Kidney glomerular epithelial cell (primary cell): ENCODE measurements at places on chromosomes 2 and 18.

DNA sequence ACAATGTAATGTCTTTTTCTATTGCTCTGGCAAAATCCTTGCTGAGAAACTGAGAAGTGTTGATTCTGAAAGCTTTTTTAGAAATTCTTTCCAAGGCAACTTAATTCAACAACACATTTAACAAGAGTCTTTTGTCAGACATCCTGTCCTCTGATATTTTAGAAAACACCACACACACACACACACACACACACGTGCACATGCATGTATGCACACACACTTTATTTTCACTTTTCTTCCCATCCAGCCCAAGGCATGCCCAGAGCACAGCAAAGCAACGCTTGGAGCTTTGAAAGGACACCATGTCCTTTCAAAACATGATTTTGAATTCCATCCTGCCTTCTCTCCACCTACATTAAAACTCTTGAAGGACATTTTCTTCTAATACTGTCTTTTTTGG, 116.1 kb downstream of the ATL2 start:
- no peak for DNase-seq

- DNase-seq: no peak
Measured at GRCh38 chr18:43855376-43855775, 578.1 kb upstream of the SYT4 start.

GRCh38 chr2:120964819-120965218, 229.2 kb downstream of the GLI2 start:
- no peak for DNase-seq

DNA sequence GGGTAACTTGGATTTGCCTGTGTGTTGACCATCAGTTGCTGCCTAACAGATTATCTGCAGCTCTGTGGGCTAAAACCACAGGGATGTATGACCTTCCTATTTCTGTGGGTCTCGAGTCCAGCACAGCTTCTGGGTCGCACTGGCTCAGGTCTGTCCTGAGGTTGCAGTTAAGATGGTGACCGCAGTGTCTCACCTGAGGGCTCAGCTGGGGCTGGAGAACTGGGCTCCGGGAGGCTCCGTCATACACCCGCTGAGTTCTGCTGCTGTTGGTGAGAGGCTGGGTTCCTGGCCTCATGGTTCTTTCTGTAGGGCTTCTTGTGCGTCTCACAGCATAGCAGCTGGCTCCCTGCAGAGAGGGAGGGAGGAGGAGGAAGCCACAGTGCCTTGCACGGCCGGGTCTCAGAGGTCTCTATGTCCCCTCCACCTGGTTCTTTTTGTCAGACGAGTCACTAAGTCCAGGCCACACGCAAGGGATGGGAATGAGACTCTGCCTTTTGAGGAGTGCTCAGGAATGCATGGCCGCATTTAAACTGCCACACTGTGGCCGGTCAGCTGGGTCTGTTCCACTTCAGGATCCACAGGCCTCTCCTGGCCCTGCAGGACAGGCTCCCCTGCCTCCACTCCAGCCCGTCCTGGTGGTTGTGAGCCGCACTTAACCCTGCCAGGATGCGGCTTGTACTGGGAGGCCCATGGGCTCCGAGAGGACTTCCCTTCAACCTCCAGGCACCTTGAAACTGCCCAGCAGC, 67.2 kb downstream of the ADI1 start:
- DNase-seq: no peak

GRCh38 chr18:3524706-3525105, 74.7 kb downstream of the TGIF1 start:
- DNase-seq: no peak

- no peak for DNase-seq
Measured at GRCh38 chr2:174335988-174336500, 1.3 kb downstream of the SP9 start.

GRCh38 chr2:43519643-43520221, 76.1 kb downstream of the THADA start:
- peak; percentile 96 for DNase-seq

DNA sequence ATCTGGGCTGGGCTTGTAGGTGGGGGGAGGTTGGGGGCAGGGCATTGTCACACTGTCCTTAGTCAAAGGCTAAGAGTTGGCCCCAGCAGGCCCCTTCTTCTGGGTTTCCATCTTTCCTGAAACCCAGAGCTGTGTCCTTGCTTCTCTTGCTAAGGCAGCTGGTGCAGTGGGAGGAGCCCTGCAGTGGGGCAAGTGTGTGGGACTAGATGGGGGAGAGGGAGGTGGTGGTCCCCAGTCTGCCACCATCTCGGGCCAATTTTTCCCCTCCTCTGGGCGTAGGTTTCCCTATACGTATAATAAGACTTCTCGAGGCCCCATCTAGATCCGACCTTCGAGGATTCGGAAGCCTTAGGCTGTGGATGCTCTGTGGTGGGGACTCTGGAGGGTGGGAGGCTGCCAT, 3.5 kb downstream of the KCNF1 start:
- DNase-seq: no peak
